ENCODE measurements at places on chromosomes 13 and 19.

DNA sequence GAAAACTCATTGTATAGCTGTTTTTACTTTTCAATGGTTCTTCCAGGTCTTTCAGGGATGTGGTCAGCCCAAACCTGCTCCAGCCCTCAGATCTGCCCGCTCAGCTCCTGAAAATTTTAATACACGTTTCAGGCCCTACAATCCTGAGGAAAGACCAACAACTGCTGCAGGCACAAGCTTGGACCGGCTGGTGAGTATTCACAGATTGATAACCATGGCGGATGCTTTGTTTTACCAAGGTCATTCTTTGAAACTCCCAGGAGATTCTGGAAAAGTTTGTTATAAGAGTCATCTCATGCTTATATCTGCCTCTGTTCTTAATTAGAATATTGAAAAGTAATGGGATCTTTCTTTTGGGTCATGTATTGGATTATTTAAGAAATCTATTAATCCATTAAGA lies 173.5 kb downstream of the DCT start:
- DNase-seq = no peak

GRCh38 chr19:49335071-49335783 lies at the start of gene CD37:
TSS of gene CD37 (plus strand) at chr19:49335406. CDS start at chr19:49335541, 135 bp downstream.
- peak; percentile 81 for DNase-seq

- DNase-seq = no peak
These were observed 67.9 kb upstream of the FRY start for GRCh38 chr13:31963631-31964030.

GRCh38 chr13:107730813-107731212 lies 484.5 kb downstream of the LIG4 start:
- DNase-seq = no peak

DNA sequence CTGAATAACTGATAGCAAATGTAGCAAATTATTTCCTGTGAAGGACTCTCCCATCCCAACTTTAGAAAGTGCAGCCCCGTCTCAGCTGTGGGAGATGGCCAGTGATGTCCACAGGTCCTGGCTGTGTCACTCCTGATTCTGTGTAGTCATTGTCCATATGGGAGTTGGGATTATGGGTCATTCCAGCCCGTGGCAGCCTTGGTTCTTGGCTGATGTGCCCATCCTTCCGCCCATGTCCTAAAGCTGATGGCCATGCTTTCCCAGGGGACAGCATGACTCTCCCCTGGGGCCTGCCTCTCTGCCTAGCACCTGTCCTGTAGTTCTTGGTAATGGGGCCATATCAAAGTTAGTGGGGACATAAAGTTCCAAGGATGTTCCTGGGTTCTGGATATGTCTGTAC lies 43.9 kb upstream of the C1QTNF9 start:
- no peak for DNase-seq

GRCh38 chr19:43644181-43644580 lies 4.5 kb upstream of the CADM4 start:
- DNase-seq = no peak

GRCh38 chr19:3982701-3983541 lies 2.3 kb downstream of the EEF2 start:
- DNase-seq = peak; percentile 72

DNA sequence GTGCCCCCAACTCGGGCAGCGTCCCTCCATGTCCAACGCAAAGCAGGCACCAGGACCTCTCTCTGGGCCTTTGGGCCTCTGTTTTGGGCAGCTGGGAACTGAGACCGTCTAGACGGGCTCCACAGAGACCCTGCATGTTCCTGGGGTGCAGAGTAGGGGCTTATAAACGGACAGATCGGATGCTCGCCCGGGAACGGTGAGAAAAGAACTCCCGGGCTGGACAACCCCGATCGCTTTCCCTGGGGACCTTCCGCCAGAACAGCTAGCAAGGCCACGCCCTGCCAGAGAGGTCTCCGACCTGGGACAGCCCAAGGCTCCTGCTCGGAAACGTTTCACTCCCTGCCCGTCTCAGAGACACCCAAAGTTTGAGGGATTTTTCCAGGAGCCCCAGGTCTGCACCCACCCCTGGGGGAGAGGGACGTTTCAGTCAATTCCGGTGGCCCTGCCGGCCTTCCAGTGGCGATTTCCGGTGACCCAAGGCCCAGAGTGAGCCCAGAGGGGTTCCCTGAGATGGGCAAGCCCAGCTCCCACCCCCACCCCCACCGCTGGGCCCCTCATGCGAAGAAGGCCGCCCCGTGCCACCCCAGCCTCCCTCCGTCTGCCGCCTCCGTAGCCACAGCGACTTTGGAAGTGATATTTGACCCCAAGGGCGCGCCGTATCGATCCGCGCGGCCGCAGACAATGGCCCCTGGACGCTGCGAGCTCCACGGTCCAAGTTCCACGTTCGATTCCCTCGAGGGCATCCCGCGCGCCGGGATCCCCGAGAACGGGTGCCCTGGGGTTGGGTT lies 1.7 kb downstream of the NR2F6 start:
- DNase-seq = peak; percentile 82

GRCh38 chr13:66933527-66933926 lies 296.6 kb downstream of the PCDH9 start:
- DNase-seq = no peak

DNA sequence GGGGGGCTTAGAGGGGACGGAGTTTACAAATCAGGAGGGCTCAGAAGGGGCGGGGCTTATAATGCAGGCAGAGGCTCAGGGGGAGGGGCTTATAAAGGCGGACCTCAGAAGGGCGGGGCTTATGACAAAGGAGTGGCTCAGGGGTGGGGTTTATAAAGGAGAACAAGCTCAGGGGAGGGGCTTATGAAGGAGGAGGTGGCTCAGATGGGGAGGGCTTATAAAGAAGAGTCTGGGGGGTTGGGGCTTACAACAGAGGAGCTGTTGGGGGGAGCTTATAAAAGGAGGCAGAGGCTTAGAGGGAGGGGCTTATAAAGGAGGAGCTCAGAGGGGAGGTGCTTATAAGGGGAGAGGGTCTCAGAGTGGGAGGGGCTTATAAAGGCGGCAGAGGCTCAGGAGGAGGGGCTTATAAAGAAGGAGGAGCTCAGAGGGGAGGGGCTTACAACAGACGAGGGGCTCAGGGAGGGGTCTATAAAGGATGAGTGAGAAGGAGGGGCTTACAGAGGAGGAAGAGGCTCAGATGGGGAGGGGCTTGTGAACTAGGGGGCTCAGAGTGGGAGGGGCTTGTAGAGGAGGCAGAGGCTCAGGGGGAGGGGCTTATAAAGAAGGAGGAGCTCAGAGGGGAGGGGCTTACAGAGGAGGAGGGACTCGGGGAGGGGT lies 1.0 kb downstream of the SMIM24 start:
- no peak for DNase-seq

All from Right ventricle myocardium inferior (tissue), 1 donor.